Heart right ventricle (tissue), 16 donors: ENCODE measurements at places on chromosomes 6 and 20. TPM values are rescaled to one million over a fixed set of nuclear protein-coding genes. Genes with fewer than 3 reads are reported as not detected.

Gene OR12D3
- polyA plus RNA-seq = not detected

Gene GHRH
- 1.8 TPM for polyA plus RNA-seq

Gene PERP
- 29.3 TPM for polyA plus RNA-seq

Gene COL9A3
- polyA plus RNA-seq = 15.2 TPM

Gene SPATA25
- 0.65 TPM for polyA plus RNA-seq

Gene POU5F1
- 2.0 TPM for polyA plus RNA-seq

Gene CDKAL1
- 3.2 TPM for polyA plus RNA-seq

Gene RIPPLY2
- polyA plus RNA-seq = not detected

DNA sequence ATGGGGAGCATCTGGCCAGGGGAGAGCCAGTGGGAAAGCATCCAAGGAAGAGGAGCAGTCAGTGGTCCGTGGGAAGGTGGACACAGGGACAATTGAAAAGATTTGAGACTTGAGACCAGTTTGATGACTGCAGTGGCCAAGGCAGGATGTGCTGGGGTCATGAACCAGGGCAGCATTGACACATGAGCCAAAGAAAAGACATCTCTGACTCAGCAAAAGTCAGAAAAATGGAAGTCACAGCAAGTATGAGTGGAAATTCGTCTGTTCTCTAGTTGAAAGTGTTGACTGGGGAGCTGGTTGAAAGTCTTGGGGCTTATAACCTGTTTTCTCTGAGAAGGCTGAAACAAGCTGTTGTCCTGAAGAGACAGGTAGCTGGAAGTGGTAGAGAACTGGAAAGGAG lies 31.3 kb downstream of the RAB22A start:
- no peak for DNase-seq

- DNase-seq = no peak
Observed at GRCh38 chr6:73308712-73309534, 45.2 kb downstream of the DPPA5 start.

DNA sequence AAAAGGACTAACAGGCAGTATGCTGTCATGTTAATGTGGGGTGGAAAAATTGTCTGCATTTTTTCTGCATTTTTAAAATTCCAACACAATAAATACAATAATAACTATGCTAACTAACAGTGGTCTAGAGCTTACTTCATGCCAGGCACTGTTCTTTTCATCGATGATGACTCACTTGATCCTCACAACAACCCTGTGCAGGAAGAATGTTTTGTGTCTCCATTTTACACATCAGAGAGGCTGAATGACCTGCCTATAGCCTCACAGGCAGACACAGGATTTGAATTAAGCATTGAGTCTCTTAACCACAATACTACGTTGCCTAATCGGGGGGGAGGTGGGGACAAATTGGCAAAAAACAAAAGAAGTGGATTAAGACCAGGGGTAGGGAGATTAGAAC lies 26.9 kb upstream of the FANCE start:
- no peak for DNase-seq

- DNase-seq = no peak
Observed at GRCh38 chr6:7546020-7546369, 4.5 kb downstream of the DSP start.

- no peak for DNase-seq
Observed at GRCh38 chr6:141028791-141029280, 1103.9 kb upstream of the GJE1 start.

GRCh38 chr6:145241721-145242120 lies 493.6 kb downstream of the EPM2A start:
- DNase-seq = no peak

DNA sequence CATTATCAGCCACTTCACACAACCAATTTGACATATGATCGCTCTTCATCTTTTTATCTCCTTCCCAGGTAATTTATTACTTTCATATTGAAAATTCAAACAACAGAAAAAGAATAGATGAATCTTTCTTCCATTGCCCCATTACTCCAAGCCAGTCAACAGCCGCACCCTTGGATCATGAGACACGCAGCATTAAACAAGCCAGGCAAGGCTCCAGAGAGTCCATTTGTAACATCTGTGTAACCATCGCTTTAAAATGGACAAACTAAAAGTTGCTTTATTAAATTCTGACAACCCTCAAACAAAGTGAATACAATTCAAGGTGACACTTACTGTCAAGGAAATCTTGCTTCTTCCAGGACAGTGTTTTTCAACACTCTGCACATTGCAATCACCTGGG lies 200.3 kb downstream of the EPM2A start:
- DNase-seq = no peak

DNA sequence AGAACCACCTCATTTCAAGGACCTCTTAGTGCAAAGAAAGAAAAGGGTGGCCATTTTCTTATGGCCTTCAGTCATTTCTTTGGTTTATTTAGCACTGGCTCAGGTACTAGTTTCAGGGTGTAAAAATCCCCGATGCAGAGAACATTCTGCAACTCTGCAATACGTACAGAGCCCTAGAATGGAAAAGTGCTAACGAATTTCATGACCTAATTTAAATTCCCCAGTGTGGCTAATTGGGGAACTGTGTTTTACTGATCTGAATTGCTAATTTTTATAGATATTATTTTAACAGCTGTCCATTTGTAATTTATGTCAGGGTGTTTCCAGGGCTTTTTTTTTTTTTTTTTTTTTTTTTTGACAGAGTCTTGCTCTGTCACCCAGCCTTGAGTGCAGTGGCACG lies 160.7 kb downstream of the UST start:
- no peak for DNase-seq

- DNase-seq = no peak
Observed at GRCh38 chr6:21383450-21384085, 210.0 kb upstream of the SOX4 start.

DNA sequence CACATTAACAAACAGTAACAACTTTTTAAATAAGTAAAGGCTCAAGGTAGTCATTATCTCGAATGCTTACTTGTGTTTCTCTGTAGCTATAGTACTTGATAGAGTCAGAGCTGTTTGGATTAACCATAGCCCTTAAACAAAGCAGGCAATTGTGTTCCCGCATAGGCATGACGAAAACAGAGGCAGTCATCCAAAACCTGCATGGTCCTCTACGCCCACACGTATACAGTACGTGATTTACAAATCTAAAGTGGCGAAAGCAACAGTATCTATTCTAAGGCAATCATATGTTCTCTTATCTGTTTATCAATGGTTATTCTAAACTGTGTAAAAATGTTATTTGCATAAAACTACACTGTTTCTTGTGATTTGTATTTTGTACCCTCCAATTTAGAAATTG lies 31.8 kb downstream of the HFE start:
- DNase-seq = no peak

- DNase-seq = no peak
Observed at GRCh38 chr6:159739341-159739740, 12.0 kb downstream of the WTAP start.

DNA sequence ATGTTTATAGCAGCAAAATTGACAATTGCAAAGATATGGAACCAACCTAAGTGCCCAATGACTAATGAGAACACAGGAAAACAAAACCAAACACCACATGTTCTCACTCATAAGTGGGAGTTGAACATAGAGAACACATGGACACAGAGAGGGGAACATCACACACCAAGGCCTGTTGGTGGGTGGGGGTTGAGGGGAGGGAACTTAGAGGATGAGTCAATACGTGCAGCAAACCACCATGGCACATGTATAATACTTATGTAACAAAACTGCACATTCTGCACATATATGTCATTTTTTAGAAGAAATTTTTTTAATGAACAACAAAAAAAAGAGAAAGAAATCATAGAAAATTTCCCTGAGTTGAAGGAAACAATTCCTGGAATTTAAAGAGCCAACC lies 3.9 kb downstream of the EPM2A start:
- DNase-seq = no peak

DNA sequence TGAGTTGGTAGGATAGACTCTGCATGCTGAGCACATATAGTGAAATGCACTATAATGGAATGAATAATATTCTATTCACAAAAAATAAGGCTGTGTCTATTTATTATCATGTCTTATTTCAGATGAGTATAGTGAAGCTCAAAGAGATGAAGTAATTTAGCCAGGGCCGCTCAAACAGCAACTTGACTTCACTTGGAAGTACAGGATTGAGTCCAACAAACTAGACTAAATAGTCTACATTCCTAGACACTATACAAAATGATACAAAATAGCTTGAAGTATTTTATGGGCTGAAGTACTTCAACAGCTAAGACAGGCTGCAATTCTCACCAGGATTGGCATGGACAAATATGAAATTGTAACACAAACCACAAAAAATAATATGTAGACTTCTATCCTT lies 144.5 kb upstream of the DST start:
- no peak for DNase-seq

DNA sequence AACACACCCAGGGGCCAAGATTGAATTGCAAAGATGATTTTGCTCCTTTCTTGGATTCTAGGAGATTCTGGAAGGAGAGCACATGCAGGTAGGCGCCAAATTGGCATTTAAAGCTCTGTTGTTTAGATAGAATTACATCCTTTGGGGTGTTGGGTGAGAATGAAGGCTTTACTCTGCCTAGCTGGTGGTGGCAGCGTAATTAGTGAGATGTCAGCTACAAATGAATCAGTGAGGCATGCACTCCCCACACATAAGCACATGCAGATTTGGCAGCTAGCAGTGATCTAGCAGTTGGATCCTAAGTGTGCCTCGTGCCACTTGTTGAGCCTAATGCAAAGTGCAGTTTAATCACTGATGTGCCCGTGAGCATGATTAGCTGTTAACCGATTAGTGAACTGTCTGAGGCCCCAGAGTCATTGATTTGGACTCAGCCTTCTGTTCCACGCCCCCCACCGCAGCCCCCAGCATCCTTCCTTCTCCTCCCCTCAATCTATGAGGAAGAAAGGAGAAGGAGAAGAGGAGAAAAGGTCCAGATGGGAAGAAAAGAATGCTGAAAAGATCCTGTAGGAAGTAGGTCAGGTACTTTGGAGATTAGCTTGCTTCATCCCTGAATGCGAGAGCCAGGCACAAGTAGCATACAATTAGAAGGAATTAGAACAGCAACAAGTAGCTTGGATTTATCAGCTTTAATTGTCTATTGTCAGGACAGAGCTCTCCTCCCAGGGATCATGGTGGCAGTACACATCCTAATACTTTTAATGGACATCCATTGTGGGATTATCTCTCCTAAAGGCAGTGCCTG lies 6.0 kb upstream of the PRDM1 start:
- no peak for DNase-seq

DNA sequence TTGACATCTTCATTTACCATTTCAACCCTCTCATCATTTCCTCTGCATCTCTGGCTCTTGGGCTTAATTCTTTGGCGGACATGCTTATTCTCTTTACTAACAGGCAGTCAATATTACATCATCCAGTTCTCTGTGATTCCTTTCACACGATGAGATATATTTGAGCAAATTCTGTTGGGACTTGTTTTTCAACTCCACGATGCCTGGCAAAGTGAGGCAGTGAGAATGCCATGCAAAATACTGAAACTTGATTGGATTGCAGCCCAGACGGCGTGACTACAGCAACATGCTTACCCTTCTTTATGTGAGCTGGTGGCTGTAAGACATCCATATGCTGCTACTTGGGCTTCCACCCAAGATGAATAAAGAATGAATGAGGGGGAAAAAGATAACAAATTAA lies 101.7 kb upstream of the SPACA1 start:
- no peak for DNase-seq

DNA sequence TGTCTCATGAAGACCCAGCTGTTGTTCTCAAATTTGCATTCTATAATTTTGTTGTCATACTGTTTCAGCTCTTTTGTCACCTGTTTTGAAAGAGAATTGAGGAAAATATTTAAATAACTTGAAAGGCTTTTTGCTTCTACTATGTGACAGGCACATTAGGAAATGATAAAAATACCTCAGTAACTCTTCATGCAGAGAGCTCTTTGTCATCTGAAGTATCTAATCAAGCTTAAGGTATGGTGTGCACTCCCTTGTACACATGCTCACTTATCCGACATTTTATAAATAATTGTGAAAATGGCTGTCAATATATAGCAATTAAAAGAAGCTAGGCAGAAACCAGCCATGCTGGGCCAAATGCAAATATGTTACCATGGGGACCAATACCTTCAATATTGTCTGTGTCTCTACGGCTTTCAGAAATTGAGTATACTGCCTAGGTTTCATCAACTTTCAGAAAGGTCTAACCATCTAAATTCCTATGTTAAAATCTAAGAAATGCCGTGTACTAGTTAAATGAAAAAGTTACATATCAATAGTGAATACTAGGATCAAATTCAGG lies 349.0 kb downstream of the RNGTT start:
- DNase-seq = no peak

GRCh38 chr6:67736161-67736560 lies 898.9 kb upstream of the ADGRB3 start:
- DNase-seq = no peak

GRCh38 chr6:7165002-7165889 lies 57.5 kb downstream of the RREB1 start:
- peak; percentile 43 for DNase-seq

GRCh38 chr6:13318821-13319220 lies 9.5 kb downstream of the TBC1D7 start:
- no peak for DNase-seq

GRCh38 chr6:90220273-90220672 lies 76.4 kb downstream of the BACH2 start:
- DNase-seq = no peak

DNA sequence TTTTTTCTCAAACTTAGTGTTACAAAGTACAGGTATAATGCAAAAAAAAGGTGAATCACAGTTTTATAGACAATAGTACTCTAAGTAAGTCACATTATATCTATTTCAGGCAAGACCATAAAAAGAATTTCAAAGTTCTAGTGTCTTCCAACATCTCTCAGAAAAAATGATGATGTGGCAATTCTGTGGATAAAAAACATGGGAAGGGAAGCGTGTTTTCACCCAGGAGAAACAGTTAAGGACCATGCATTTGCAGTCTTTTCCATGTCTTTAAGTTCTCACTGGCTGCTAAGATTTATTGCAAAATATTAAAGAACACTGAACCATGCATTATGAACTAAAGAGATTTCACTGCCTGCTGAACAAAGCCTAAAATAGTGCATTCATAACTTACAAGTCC lies 1.8 kb downstream of the SSR1 start:
- DNase-seq = no peak

- DNase-seq = no peak
Observed at GRCh38 chr20:23294166-23294565, 56.4 kb upstream of the NXT1 start.

- peak; percentile 61 for DNase-seq
Observed at GRCh38 chr20:63957004-63957689, 931 bp upstream of the UCKL1 start.

- no peak for DNase-seq
Observed at GRCh38 chr20:38338849-38339520, 7.3 kb upstream of the LBP start.

- DNase-seq = no peak
Observed at GRCh38 chr6:2688401-2689064, 62.2 kb downstream of the MYLK4 start.

DNA sequence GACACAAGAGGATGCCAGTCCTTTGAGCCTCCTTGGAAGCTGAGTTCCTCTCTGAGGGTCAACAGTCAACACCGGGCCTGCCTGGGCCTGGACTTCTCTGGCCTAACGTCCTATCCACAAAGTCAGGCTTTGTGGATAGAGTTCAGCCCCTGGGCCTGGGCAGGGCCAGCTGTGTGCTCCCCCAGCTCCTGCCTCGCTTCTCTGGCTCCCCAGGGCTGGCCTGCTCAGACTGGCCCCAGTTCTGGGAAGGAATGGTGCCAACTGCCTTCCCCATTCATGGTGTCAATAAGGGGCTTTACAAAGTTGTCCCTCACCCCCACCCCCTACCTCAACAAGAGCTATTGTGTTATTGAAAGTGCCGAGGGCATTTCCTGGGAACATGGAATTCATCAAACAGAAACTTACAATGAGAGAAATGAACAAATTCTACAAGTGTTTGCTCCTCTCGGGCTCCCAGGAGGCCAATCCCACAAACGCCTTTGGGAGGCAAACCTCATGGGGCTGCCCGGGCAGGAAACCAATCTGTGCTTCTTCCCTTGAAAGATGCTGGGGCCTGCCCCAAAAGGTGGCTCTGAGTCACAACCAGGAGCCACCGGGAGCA lies 26.5 kb upstream of the PPP1R14C start:
- DNase-seq = no peak
